BJ (cell line): ENCODE measurements at places on chromosomes 12 and 14.

DNA sequence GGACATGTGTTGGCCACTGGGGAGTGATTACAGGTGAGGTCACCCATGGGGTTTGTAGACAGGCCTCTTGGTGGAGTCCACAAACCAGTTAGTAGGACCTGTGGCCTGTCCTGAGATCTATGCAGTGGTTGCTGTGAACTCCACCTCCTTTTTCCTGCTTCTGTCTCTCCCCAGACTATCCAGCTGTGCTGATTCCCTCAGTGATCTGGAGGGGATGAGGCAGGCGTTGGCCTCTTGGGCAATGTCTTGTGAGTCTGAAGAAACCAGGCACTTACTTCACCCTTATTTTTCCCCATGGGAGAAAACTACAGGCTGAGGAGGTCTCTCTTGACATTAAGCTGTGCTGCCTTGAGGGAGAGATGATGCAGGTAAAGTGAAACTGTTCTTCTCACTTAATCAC, 257.2 kb upstream of the PRICKLE1 start:
- no peak for DNase-seq

DNA sequence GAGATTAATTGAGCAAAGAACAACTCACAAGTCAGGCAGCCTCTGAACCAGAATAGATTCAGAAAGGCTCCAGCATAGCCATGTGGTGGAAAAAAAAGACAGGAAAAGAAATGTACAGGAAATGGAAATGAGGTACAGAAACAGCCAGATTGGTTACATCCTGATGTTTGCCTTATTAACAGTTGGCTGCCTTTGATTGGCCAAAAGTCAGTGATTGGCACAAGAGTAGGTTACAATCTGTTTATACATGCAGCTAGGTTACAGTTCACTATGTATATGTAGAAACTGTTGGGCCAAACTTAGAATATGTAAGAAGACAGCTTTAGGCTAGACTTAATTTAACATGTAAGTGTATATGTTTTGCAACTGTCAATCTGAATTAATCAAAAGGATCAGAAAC, 118.9 kb downstream of the UNC79 start:
- DNase-seq: no peak

- no peak for DNase-seq
These were observed 22.1 kb downstream of the RASSF9 start for GRCh38 chr12:85814071-85814470.

DNA sequence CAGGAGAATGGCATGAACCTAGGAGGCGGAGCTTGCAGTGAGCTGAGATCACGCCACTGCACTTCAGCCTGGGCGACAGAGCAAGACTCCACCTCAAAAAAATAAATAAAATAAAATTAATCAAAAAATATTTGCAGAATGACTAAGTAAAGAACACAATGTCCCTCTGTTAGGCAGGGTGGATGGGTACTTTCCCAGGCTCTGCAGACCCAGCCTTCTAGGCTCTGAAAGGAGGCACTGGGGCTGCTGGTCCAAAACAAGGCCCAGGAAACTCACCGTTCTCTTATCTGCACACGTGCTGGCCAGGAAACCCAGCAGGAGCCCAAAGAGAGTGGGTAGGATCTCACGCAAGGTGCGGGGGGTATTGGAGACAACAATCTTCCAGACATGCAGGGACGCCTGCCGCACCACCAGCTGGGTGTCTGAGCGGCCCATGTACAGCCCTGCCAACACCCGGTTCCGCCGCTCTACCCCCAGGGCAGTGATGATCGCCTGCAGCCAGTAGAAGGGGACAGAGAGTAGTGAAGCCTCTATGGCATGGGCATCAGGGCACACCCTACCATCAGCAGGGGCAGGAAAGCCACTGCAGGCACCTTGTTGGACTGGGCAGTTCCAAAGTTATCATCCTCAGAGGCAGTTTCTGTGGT, 25.8 kb upstream of the RAB35 start:
- DNase-seq: no peak

DNA sequence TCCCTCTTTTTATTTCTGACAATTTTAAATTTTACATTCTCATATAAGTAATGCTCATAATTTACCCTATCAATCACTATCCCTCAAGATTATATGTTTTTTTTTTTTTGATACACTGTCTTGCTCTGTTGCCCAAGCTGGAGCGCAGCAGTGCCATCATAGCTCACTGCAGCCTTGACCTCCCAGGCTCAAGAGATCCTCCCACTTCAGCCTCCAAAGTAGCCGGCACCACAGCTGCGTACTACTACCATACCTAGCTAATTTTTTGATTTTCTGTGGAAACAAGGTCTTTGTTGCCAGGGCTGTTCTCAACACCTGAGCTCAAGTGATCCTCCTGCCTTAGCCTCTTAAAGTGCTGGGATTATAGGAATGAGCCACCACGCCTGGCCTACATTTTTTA, 4.4 kb downstream of the DUSP16 start:
- DNase-seq: no peak

DNA sequence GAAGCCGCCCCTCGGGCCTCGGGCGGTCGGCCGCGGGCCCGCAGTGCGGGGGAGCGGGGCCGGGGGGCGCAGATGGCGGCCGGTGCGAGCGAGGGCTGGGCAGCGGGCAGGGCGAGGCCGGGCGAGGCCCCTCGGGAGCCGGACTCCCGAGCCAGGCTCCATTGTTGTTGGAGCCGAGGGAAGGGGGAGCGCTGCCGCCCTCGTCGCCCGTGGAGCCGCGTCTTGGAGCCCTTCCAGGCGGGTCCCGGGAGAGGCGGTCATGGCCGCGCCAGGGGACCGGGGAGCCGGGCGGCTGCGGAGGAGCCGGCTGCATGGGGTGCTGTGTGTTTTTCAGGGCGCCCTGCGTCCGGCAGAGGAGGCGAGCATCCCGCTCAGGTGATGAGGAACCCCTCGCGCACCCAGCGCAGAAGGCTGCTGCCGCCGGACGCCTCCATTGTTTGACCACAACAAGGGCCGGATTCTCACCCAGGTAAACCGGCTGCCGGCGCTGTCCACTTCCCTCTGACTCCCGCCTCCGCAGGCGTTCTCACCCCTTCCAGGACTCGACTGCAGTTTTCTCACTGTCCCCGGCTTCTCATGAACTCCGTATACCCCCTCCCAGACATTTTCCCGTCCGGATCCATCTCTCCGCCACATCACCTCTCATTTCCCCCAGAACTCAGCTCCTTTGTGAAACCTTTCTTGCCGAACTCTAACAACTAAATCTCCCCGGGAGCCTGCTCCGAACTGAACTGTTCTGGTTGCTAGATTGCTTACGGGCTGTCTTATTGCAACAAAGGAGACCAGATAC, 732 bp downstream of the ZNF664 start:
- no peak for DNase-seq

- DNase-seq: peak; percentile 8
These were observed 10.3 kb upstream of the PGAM5 start for GRCh38 chr12:132700212-132700822.
